GDM1 (cell line): ENCODE measurements at places on chromosomes 6 and 20.
A peak's percentile ranks its signal among the peaks of the same experiment; 100 is the strongest.

DNA sequence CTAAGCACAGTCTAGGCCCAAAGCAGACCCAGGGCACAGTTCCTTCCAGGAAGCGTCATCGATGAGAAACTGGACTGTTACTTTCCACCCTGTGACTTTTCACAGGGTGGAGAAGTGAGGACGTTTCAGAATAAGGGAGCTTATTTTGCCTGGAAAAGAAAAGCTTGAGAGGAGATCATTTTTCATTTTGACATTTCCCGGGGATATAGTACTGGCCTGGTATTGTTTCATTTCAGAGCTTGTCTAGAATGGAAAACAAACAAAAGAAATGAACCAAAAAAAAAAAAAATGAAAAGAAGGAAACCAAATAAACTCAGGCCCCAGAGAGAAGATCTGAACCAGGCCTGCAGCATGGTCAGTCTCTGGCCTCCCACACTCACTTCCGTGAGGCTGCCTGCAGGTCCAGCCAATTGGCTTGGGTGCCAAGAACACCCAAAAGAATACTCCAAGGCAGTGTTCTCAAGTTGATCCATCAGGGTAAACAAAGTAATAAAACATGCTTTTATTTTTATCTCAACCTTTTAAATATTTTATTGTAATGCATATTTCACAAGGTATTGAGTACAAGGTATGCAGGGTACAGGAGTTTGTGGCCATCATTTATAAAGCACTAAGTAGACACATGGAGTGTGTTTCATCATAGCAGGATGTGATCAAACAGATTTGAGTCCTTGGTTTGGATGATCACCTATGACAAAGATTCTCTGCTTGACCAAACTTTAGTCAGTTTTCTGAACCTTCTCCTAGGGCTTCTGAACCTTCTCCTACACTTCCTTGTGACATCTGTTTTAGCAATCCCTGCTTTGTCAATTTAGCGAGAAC is 176.9 kb upstream of the GGTLC1 start:
- no peak for DNase-seq

DNA sequence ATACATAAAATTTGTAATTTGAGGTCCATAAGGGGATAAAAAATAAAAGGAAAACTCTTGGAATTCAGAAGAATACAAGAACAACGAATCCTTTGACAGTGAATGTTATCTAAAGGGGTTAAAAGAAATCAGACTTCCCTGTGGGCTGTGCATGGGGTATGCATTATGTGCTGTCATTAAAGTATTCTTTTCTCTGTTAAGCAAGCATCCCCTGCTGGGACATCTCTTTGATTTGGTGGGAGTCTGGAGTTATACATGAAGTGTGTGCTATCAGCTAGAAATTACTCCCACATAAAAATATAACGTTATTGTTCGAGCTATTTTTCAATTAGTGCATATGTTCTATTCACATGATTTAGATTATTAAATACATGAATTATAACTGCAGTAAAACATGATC is 195.2 kb downstream of the CENPW start:
- no peak for DNase-seq

DNA sequence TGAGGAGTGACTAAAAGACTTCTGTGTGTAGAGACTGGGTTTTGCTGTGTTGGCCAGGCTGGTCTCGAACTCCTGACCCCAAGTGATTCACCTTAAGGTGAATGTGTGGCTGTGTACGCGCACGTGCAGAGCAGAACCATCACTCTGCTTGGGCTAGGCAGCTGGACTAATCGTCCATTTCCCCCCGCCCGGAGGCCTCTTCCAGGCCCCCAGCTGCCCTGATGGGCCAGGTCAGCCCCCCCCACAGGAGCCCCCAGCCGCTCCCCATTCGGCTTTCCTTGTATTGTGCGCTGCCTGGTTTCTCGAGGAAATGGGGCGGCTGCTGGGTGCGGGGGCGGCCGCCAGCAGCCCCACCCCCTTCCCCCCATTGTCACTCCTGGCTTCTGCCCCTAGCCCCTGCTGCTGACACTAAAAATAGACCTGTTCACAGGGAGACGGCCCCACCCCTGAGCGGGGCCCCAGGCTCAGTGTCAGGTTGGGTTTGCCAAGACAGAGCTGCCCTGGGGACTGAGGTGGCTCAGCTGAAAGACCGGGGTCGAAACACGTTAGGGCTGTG is 24.6 kb upstream of the CSNK2A1 start:
- no peak for DNase-seq

DNA sequence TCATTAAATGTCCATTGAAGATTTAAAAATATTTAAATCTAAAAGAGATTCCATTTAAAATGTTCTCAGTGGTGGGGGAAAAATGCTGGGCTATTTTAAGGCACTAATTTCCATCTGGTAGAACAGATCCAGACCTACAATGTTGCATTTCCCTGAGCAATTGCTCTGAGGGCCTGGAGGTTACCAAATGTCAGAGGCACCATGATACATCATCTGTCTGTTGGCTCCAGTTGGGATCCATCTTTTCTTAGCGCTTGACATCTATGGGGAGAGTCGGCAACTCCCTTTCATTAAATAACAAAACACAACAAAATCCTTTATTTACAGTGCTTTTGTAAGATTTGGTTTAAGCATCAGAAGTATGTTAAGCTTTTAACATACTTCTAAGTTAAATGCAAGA is 224.5 kb downstream of the FOXC1 start:
- DNase-seq = no peak

DNA sequence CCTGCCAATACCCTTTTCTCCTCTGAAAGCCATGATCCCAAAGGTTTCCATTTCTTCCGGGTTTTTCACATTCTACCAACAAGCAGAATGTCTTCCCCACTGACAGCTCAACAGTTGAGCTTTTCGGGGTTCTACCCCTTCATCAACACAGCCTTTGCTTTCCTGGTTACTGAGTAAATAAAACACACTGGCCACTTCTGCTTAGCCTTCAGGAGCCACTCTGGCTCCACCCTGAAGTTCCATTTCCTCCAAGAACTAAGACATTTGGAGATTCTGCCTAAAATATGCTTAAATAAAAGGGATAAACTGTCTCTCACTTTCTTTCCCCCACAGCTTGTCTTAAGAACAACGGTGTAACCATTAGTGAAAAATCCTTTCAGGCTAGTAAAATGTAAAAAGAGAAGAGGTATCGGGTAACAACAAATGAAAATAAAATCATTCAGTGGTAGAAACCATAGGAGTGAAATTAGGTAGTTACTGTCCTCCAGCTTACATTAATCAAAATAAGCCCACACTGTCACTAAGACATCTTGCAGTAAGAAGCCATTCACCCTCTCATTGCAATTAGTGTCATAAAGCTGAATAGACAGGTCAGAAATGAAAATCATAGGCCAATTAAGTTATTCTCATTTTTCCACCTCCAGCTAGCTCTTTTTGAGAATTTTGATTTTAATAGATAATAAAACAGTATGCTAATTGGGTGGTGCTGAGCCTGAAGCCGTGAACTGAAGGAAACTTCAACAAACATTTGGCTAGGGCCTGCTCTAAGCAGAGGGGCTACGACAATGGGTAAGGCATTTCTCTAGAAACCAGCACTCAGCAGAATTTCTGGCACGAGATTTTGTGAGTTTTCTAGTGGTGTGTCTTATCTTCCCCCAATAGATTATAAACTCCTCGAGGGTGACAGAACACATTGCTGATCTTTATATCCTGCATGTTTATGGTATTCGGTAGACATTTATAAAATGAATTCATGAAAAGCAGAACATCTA is 194.2 kb downstream of the KHDC1L start:
- DNase-seq = no peak

DNA sequence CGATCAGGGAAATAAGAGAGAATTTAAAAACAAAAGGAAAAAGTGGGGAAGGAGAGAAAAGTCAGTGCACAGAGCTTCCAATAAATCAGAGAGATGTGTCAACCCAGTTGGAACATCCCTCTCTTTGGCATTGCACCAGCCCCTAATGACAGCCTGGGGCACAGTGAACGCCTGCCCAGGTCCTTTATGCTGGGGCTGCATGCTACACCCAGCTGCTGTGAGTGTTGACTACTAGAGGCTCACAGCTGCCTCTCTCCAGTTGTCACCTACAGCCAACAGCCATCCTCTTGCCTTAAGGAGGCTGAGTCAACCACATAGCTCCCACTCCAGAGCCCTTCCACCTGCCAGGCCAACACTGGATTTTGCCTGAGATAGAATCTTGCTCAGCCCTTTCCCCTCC is 19.0 kb downstream of the OR2H2 start:
- no peak for DNase-seq

- no peak for DNase-seq
Observed at GRCh38 chr6:144219056-144219685, 66.0 kb upstream of the UTRN start.

GRCh38 chr6:150177259-150177951 is 34.6 kb downstream of the PPP1R14C start:
- no peak for DNase-seq

GRCh38 chr20:35641743-35642142 is 23.0 kb downstream of the CPNE1 start:
- DNase-seq = no peak

DNA sequence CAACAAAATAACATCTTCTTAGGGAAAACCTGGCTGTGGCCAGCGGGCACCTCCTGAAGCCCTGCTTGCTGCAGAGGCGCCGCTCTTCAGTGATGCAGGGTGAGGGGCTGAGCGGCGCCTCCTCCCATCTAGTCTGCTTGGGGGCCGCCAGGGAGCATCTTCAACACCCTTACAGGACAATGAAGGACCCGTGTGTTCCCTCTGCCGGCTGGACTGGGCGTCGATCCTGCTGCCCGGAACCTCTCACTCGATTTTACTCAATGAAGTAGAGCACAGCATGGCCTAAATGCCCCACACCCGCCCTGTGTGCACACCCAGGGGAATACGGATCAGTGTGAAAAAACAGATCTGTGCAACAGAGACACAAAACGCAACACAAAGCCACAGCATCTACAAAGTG is 28.5 kb upstream of the MPC1 start:
- no peak for DNase-seq

DNA sequence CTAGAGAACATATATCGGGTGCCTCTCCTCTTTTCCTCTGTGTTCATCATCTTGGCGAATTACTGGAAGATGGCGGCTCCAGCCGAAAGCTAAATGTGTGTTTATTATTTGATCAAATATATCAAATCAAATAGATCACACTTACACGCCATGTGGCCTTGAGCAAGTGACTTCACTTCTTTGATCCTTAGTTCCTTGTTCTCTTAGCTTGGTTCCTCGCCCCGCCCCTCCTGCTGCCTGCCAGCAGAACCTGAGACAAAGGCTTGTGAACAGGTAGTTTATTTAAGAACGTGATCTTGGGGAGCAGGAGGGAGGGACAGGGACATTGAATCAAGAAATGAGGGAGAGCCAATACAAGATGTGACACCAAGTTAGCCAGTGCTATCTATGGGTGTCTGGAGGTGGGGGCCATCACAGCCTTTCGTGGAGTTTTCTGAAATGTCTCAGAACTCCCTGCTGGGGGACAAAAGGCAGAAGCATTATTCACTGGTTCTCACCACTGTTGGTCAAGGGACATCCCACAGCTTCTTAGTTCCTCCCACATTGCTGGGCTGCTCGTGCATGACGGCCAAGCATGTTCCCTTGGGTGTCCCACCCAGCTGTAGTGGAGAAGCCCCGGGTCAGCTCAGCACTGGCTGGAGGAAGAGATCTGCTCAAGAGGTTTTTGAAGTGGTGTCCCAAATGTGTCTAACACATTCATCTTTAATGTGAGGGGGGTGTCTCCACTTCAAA is 44.9 kb upstream of the RNF24 start:
- no peak for DNase-seq

DNA sequence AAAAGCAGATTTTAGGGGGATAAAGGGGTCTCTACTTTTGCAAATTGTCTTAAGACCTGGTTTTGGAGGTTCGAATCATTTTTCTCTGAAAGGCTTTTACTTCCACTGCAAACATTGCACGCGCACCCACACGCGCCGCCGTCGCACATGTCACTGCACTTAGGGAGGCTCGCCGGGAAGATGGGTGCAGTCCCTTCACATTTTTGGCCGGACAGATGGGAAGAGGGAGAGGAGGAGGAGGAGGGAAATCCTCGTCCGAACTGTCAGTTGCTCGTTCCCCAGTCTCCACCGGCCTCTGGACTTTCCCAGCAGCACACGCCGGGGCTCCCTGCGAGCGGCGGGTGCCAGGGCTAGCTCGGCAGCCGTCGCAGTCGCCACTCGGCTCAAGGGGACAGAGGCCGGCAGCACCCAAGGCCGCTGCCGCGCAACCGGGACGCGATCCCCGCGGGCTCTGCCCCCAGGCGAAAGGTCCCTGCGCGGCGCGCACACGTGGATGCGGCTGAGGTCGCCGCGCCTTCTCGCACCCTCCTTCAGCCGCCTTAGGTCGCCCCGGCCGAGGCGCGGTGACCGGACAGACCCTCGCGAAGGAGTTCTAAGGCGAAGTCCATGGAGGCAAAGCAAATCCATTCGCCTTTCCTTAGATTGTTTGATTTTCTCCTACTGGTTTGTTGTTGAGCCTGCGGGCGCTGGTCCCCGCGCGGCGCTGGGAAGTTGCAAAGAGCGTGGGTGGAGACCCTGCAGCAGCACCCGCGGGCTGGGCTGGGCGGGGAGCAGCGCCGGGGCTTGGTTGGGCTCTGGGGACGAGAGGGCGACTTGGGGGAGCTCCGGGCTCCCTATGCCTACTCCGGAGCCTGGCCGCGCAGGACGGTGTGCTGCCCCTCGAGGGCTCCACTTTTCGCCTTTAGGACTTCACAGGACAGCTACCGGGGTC is 1.2 kb downstream of the MYB start:
- no peak for DNase-seq

GRCh38 chr20:53617791-53618489 is 24.3 kb upstream of the ZNF217 start:
- DNase-seq = no peak

GRCh38 chr20:35166242-35166830 is 5.5 kb upstream of the PROCR start:
- peak; percentile 72 for DNase-seq

GRCh38 chr6:154878871-154879491 is 116.1 kb upstream of the TIAM2 start:
- no peak for DNase-seq

- no peak for DNase-seq
Observed at GRCh38 chr6:147741389-147741788, 232.9 kb downstream of the SAMD5 start.

DNA sequence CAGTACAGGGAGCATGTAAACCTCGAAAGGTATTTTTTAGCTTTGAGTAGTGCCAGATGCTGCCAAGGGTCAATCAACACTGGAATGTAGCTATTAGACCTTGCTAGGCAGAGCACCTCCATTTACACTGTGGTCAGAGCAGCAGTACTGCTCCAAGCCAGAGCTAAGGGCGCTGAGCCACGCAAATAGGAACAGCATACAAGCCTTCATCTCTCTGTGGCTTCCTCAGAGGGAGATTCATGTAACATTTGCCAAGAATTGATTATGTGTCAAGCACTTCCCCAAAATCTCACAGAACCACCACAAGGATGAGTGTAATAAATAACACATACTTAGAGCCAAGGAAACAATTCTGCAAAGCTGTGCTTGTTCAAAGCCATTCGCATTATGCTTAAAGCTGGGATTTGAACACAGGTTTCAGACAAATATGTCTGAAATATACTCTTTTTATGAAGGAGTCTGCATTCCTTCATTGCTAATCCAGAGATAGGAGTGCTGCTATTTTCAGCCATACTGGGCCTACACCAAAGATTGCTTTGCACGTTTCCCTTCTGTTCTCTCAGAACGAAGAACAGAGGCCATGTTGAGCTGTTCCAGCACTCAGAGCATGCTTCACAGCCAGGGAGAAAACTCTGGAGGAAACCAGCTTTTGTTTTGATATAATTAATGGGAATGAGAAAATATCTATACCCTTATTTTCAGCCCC is 97.7 kb downstream of the SLC16A10 start:
- DNase-seq = peak; percentile 37

- no peak for DNase-seq
Observed at GRCh38 chr6:129130959-129131681, 248.2 kb downstream of the LAMA2 start.

- no peak for DNase-seq
Observed at GRCh38 chr6:87543696-87544473, 45.9 kb downstream of the RARS2 start.
